ENCODE measurements at places on chromosomes 4 and X. TPM values are rescaled to one million over a fixed set of nuclear protein-coding genes. Genes with fewer than 3 reads are reported as not detected.

FAM9B gene
- total RNA-seq: not detected

BCORL1 gene
- 1.7 TPM for total RNA-seq

POLN gene
- 1.9 TPM for total RNA-seq

TCEAL6 gene
- not detected for total RNA-seq

HTN1 gene
- 0.26 TPM for total RNA-seq

PLAC8 gene
- 0.39 TPM for total RNA-seq

CORIN gene
- under 0.01 TPM for total RNA-seq

PITX2 gene
- under 0.01 TPM for total RNA-seq

UGT2B15 gene
- not detected for total RNA-seq

ASMT gene
- not detected for total RNA-seq

KDR gene
- 278 TPM for total RNA-seq

ZNF141 gene
- total RNA-seq: 7.7 TPM

GYG2 gene
- 1.0 TPM for total RNA-seq

OPRPN gene
- not detected for total RNA-seq

LANCL3 gene
- total RNA-seq: 0.25 TPM

ENOX2 gene
- 10.7 TPM for total RNA-seq

RBM46 gene
- not detected for total RNA-seq

TMSB15C gene
- total RNA-seq: 10.9 TPM

All from dermis microvascular lymphatic vessel endothelial cell (primary cell).